ENCODE measurements at places on chromosomes 5 and 9.

GRCh38 chr9:95607507-95607906, 90.7 kb upstream of the PTCH1 start:
- no peak for DNase-seq

DNA sequence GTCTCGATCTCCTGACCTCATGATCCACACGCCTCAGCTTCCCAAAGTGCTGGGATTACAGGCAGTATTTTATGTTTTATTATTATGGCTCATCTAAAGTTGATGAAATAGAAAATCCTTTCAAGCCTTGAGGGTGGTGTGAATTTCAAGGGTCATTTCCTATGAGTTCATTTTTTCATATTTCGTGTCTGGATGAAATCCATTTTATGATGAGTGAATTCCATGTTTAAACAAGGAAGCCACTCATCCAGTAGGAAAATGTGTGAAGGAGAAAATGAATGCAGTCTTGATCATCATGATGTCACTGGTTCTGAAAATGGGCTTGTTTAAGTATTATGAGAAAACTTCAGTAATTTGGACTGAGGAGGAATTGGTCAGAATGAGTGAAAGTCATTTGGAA, 74.6 kb upstream of the ZSWIM6 start:
- DNase-seq = no peak

DNA sequence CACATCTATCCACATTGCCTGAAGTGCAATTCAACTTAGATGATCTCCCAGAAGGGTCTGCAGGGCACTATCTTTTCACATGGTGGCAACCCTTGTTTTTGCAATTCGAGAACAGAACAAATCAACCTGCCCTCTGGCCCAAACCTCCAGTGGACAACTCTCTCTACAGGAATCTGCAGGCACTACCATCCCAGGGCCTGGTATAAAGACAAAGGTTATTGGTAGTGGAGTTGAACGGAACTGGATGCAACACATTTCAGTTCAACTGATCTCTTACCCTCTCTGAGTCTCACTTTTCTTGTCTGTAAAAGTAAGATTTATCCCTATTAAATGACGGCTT, 153.2 kb upstream of the EGFLAM start:
- DNase-seq = no peak

- DNase-seq = no peak
Measured at GRCh38 chr5:170028124-170028523, 47.8 kb upstream of the INSYN2B start.

- no peak for DNase-seq
Measured at GRCh38 chr5:82673057-82673809, 395.1 kb upstream of the RPS23 start.

DNA sequence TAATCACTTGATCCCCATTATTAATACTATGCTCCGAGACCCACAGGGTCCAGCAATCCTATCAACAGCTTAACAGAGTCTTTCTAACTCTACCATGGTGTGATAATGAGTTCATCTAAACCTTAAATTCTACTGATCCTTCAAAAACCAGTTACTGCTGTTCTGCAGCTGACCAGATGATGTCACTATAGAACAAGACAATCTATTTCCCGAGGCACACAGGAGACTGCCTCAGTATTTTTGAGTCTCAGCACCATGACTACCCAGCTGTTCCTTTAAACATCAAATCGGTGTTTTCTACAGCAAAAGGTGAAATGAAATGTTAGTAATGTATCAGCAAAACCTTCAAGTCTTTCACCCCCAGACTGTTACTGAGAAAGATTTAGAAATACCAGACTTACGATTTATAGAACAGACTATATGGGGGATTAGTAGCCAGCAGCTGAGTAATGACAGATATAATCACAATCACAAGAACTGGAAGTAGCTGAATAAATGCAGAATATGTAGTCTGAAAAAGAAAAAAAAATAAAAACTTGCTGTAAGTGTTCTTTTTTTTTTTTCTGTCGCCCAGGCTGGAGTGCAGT, 16.9 kb downstream of the DNAJC18 start:
- DNase-seq = peak; percentile 56

DNA sequence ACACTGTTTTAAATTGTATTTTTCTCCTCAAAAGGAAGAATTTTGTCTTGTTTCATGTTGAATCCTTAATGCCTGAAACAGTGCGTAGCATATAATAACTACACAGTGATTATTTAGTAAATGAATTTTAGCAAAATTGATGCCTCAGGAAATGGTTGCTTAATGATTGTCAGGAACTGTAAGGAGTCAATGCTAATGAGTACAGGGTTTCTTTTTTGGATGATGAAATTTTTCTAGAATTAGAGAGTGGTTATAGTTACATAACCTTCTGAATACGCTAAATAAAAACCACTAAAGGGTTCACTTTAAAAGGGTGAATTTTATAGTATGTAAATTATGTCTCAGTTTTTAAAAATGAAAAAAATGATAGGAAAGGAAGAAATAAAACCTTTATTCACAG, 14.9 kb downstream of the FAM151B start:
- DNase-seq = no peak

- no peak for DNase-seq
Measured at GRCh38 chr9:3949744-3950143, 350.1 kb downstream of the GLIS3 start.

DNA sequence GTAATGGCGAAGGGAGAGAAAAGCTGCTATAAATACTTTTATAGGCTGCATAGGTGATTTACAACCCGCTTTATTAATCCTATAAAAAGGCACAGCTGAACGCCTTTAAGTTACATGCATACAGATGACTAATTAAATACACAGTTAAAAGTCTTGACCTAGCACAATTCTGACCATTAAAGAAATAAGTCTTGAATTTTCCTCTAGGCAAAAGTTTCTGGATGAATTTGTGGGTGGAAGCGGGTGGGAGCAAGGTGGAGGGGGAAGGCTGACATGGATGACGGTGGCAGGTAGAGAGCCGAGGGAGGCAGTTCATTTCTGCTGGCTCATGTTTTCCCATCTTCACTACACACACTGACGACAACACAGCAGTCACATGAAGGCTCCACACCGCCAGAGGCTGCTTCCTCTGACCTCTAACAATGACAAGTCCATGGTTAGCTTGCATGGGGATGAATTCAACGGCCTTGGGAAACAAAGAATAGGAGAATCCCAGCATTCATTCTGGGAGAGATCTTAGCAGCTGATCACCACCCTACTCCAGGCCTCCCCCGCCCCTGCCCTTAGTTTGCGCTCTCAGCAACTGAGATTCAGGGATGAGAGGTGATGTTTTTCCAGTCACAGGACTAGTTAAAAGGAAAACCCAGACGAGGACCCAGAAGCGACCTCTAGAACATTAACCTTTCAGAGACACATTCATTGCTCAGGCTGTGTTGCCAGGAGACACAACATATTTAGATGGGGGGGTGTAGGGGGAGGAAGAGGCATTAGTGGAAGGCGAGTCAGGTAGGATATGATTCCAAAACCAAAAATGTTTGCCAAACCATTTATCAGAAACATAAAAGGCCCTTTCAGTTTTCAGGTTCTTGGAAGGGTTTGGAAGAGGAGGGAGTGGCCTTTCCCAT, 329.3 kb downstream of the PIK3R1 start:
- no peak for DNase-seq

Measured in activated gamma-delta T cell treated with Interleukin-2 at 50 U/mL for 16 hours (primary cell).